ENCODE measurements at places on chromosomes 1 and 21.

DNA sequence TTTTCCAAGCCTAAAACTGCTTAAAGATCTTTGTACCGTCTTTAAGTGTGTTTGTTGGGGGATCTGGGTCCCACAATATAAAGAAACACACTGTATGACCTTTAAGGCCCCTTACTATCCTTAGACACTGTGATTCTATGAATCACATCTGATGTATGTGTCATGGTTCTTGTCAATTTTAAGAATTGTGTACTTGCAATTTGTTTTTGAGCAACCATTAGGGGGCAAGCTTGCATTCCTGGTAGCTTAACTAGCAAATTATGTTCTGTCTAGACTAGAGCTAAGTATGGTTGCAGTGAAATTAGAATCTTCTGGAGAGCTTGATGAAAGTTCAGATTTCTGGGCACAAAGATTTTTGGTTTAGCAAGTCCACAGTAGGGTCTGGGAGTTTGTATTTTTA, 219.5 kb downstream of the TPR start:
- H3K27me3 ChIP-seq = peaks cover 10% of the 10 kb centered on the region
- H3K4me1 ChIP-seq = no peaks in the 10 kb centered on the region
- no peak for DNase-seq
- no peak overlapping the region for H3K4me3 ChIP-seq

DNA sequence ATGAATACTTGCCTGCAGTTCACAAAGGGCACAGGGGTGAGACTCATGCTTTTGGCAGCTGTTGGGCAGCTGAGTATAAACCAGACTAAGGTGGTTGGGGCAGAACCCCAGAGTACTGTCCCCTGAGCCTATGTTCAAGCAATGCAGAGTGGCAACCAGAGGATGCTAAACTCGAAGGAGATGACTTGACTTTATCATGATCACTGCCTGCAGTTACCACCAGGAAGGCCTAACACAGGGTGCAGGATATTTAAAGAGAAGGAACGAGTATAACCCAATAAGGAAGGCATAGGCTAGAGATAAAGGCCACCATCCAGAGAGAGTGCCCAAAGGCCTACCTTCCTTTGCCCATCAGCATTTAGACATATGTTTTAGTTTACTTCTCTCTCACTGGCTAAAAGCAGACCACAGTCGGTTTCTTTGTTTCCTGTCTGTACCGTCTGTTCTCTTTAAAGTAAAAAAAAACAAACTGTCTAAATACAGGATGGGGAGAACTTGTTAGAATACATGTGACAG, 83.3 kb downstream of the MPZL1 start:
- peak overlapping the region; percentile 63 for H3K27ac ChIP-seq
- peaks cover 2% of the 10 kb centered on the region for H3K36me3 ChIP-seq
- H3K4me1 ChIP-seq = peaks cover 28% of the 10 kb centered on the region
- no peak overlapping the region for H3K4me3 ChIP-seq
- DNase-seq = peak; percentile 47

GRCh38 chr1:93720956-93721626, 39.5 kb upstream of the BCAR3 start:
- no peak overlapping the region for H3K27ac ChIP-seq
- no peak overlapping the region for H3K4me3 ChIP-seq
- peaks cover 9% of the 10 kb centered on the region for H3K4me1 ChIP-seq
- H3K36me3 ChIP-seq = peaks cover 3% of the 10 kb centered on the region

GRCh38 chr1:238489006-238489405, 598.3 kb upstream of the ZP4 start:
- H3K36me3 ChIP-seq = no peaks in the 10 kb centered on the region
- no peak overlapping the region for H3K27ac ChIP-seq
- H3K27me3 ChIP-seq = no peaks in the 10 kb centered on the region
- H3K4me3 ChIP-seq = no peak overlapping the region

GRCh38 chr1:66207484-66207883, 326.5 kb upstream of the SGIP1 start:
- DNase-seq = no peak
- H3K4me3 ChIP-seq = no peak overlapping the region
- H3K4me1 ChIP-seq = no peaks in the 10 kb centered on the region
- no peak overlapping the region for H3K27ac ChIP-seq

GRCh38 chr1:114833421-114833820, 21.2 kb upstream of the SYCP1 start:
- H3K4me3 ChIP-seq = no peak overlapping the region
- peaks cover 3% of the 10 kb centered on the region for H3K27me3 ChIP-seq
- no peaks in the 10 kb centered on the region for H3K36me3 ChIP-seq

- H3K4me1 ChIP-seq = peaks cover 43% of the 10 kb centered on the region
- peak; percentile 73 for DNase-seq
- H3K36me3 ChIP-seq = no peaks in the 10 kb centered on the region
- peak within 1 kb of the TSS; percentile 53 for H3K27ac ChIP-seq
Measured at GRCh38 chr1:67166196-67166595, at the start of gene IL23R. TSS of gene IL23R (plus strand) at chr1:67166454. CDS start at chr1:67168121, 1,667 bp downstream.

DNA sequence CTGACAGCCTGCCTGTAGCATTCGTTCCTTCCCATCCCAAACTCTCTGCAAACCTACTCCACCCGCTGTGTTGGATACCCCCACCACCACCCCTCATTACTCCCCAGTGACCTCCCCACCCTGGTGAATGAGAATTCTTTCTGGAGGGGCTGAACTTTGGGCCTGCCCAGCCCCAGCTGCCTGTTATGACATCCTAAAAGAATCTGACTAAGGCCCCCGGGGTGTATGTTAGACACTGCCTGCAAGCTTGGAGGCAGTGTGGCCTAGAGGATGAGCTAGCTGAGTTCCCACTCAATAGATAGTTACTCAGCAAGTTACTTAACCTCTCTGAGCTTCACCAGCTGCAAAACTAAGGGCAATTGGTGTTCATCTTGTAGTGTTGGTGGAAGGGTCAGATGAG, 110.2 kb upstream of the FGGY start:
- no peak for DNase-seq
- no peak overlapping the region for H3K4me3 ChIP-seq
- no peaks in the 10 kb centered on the region for H3K36me3 ChIP-seq
- no peak overlapping the region for H3K27ac ChIP-seq
- no peaks in the 10 kb centered on the region for H3K4me1 ChIP-seq
- no peaks in the 10 kb centered on the region for H3K27me3 ChIP-seq

- no peaks in the 10 kb centered on the region for H3K27me3 ChIP-seq
- H3K4me1 ChIP-seq = no peaks in the 10 kb centered on the region
- H3K27ac ChIP-seq = no peak overlapping the region
- DNase-seq = no peak
Measured at GRCh38 chr1:3497521-3497920, 43.1 kb downstream of the ARHGEF16 start.

- H3K27me3 ChIP-seq = no peaks in the 10 kb centered on the region
- no peak overlapping the region for H3K27ac ChIP-seq
- H3K36me3 ChIP-seq = no peaks in the 10 kb centered on the region
- no peaks in the 10 kb centered on the region for H3K4me1 ChIP-seq
- DNase-seq = no peak
Measured at GRCh38 chr21:43571976-43572375, 87.3 kb downstream of the HSF2BP start.

DNA sequence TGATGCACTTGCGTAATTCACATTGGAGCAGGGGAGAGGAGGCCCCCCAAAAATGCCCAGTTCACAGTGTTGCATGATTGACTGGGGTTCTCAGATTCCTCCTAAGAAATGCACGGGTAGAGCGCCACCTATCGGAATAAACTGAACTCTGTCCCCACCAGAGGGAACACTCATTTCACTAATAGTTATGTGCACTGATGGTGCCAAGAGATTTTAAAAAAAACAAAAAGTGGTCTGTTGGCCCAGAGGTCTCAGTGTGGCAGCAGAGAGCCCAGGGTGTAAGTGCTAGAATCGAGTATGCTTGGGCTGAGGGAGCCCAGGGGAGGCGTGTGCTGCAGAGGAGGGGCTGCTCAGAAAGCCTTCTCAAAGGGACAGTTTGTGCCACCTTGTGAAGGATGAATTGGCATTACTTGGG, 6.9 kb downstream of the PINK1 start:
- H3K27ac ChIP-seq = no peak overlapping the region
- H3K36me3 ChIP-seq = no peaks in the 10 kb centered on the region
- no peaks in the 10 kb centered on the region for H3K27me3 ChIP-seq

GRCh38 chr1:218558271-218558810, 213.2 kb downstream of the TGFB2 start:
- peaks cover 2% of the 10 kb centered on the region for H3K27me3 ChIP-seq
- DNase-seq = no peak
- no peaks in the 10 kb centered on the region for H3K36me3 ChIP-seq
- no peak overlapping the region for H3K27ac ChIP-seq
- no peaks in the 10 kb centered on the region for H3K4me1 ChIP-seq

DNA sequence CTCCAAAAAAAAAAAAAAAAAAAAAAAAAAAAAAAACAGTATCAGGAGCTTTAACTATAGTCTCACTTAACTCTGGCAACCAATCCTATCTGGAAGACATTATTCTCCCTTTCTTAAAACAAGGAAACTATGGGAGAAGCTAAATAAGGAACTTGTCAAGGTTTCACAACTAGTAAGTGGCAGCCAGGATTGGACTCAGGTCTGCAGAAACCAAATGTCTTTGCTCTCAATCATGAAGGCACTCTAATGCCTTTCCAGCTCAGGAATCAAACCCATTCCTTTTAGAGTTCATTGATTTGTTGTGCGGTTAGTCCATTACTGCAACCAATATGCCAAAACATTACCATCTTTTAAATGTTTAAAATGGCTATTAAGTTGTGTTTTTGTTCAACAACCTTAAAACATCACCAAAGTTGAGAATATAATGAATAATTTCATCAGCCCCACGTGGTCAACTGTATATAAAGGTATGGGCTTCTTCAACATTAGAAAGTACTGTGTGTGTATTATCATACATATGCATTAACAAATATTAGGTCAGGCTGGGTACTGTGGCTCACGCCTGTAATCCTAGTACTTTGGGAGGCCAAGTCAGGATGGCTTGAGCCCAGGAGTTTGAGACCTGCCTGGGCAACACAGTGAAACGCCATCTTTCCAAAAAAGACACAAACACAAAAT, 1.5 kb downstream of the EPRS1 start:
- H3K4me3 ChIP-seq = peak overlapping the region; percentile 99
- DNase-seq = no peak
- no peaks in the 10 kb centered on the region for H3K27me3 ChIP-seq
- peaks cover 40% of the 10 kb centered on the region for H3K4me1 ChIP-seq
- peak overlapping the region; percentile 97 for H3K27ac ChIP-seq
- peaks cover 39% of the 10 kb centered on the region for H3K36me3 ChIP-seq

- H3K4me3 ChIP-seq = no peak overlapping the region
- H3K36me3 ChIP-seq = no peaks in the 10 kb centered on the region
- H3K27me3 ChIP-seq = peaks cover 24% of the 10 kb centered on the region
Measured at GRCh38 chr1:99786751-99787501, 20.5 kb upstream of the FRRS1 start.

GRCh38 chr21:31983120-31983519, 110.3 kb downstream of the HUNK start:
- no peak overlapping the region for H3K27ac ChIP-seq
- H3K36me3 ChIP-seq = no peaks in the 10 kb centered on the region
- H3K4me1 ChIP-seq = peaks cover 3% of the 10 kb centered on the region
- H3K27me3 ChIP-seq = no peaks in the 10 kb centered on the region

- H3K36me3 ChIP-seq = no peaks in the 10 kb centered on the region
- no peak overlapping the region for H3K4me3 ChIP-seq
- DNase-seq = no peak
- no peaks in the 10 kb centered on the region for H3K27me3 ChIP-seq
- peak overlapping the region; percentile 87 for H3K27ac ChIP-seq
Measured at GRCh38 chr1:167089939-167090313, 251 bp downstream of the GPA33 start.

GRCh38 chr1:65939191-65939590, 146.5 kb downstream of the PDE4B start:
- DNase-seq = no peak
- H3K4me1 ChIP-seq = no peaks in the 10 kb centered on the region
- H3K27me3 ChIP-seq = peaks cover 8% of the 10 kb centered on the region
- no peak overlapping the region for H3K4me3 ChIP-seq

DNA sequence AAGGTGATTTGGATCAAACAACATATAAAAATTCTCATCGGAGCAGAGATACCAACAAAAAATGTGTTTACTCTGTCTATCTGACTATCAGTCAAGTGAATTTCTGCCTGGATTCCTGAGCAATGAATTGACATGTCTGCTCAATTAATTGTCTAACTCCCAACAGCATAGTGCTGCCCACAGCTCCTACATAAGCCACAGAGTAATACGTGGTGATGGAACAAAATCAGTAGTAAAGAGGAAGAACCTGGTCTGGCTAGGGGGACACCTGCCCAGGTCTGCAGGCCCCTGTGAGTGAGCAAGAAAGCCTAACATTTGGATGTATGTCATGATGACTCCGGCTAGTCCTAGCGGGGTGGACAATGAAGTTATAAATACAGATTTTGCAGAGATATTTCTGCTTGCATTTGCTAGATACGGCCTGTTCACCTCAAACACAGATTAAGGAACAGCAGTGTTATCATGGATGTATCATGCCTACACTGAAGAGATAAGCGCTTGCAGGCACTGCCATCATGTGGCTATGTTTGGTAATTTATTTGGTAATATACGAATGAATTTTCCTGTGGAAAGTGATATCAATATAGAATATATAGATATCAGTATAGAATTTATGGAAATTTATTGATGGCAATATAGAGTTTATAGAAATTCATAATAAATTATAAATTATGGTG, 69.6 kb upstream of the LRRC8B start:
- H3K27ac ChIP-seq = no peak overlapping the region
- no peak overlapping the region for H3K4me3 ChIP-seq

DNA sequence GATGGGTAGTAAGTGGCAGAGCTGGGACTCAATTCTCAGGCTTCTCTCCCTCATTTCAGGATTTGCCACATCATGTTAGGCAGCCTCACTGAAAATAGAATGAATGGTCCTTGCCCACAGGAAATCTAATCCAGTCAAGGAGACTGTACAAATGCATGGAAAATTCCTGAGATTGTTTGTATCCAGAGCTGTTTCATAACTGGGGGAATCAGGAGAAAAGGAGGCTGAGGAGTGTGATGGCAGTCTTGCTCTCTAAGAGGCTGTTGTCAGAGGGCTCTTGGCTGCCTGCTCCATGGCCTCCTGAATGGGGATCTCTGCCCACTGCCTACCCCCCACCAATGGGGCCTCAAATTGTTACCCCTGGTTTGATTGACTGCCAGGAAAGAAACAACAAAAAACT, 141.9 kb upstream of the TNR start:
- H3K27ac ChIP-seq = no peak overlapping the region
- no peak overlapping the region for H3K4me3 ChIP-seq

- H3K4me1 ChIP-seq = no peaks in the 10 kb centered on the region
- no peak for DNase-seq
- no peaks in the 10 kb centered on the region for H3K27me3 ChIP-seq
- no peak overlapping the region for H3K27ac ChIP-seq
- no peak overlapping the region for H3K4me3 ChIP-seq
- no peaks in the 10 kb centered on the region for H3K36me3 ChIP-seq
Measured at GRCh38 chr1:173113015-173113741, 62.4 kb upstream of the TNFSF18 start.

DNA sequence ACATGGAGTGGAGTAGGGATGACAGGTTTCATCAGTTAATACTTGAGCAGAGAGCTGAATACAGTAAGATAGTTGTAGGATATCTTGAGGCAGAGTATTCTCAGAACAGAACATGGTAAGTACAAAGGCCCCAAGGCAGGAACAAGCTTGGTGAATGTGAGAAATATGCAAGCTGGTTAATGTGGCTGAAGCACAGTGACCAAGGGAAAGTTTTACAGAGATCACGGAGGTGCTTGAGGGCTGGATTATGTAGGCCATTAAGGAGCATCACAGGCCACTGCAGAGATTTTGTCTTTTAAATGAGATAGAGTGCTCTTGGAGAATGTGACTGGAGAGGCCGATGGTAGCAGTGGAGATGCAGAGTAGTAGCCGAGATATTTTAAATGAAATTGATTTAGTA, 54.0 kb upstream of the BOLA1 start:
- peaks cover 45% of the 10 kb centered on the region for H3K36me3 ChIP-seq
- H3K27me3 ChIP-seq = no peaks in the 10 kb centered on the region
- H3K4me3 ChIP-seq = peak overlapping the region; percentile 88
- DNase-seq = peak; percentile 34
- peaks cover 46% of the 10 kb centered on the region for H3K4me1 ChIP-seq
- peak overlapping the region; percentile 86 for H3K27ac ChIP-seq

Measured in activated CD8-positive, alpha-beta T cell treated with anti-CD3 and anti-CD28 coated beads for 36 hours (primary cell).